HFF-Myc (cell line): ENCODE measurements at places on chromosomes 1 and 21.

- no peak for DNase-seq
Observed at GRCh38 chr21:37557261-37557950, 190.8 kb downstream of the DYRK1A start.

DNA sequence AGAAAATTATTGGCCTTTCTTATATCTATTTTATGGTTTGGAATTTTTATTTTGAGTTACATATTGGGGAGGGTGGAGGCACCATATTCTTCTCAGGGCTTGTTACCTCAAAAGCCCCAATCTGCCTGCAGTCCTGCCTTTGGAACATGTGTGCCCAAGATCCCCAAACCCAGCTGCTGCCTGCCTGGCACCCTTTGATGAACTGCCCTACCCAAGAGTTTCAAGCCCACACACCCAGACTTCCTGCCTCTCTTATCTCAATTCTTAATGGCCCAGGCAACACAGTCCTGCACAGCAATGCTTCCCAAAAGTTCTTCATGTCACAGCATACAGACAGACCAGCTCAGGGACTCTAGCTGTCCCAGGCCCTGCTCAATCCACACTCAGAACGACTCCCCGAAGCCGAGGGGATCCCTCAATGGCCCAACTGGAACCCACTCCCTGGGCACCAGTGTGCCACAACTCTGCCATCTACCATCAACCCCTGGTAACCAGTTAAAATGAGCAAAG lies 19.2 kb downstream of the OLFML2B start:
- DNase-seq, result no peak

DNA sequence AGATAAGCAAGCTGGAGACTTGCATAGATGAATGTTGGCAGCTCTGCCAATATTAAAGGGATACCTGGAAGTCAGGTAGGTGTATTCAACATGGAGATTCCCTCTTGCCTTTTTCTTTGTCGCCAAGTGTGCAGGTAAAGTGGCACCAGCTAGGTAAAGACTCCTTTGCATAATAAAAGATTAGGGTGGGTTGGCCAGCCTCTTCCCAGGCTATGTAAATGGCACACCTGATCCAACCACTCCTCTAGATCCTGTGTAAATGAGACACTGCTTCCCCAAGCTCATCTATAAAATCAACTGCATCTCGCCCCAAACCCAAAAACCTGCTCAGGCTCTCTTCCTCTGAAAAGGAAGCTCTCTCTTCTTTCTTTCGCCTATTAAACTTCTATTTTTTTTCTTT lies 100.8 kb upstream of the DSCAM start:
- DNase-seq, result no peak

GRCh38 chr1:31701091-31701736 lies 2.6 kb downstream of the COL16A1 start:
- DNase-seq, result peak; percentile 98

- DNase-seq, result no peak
Observed at GRCh38 chr1:230730977-230731376, 16.2 kb upstream of the CAPN9 start.

- DNase-seq, result no peak
Observed at GRCh38 chr1:16440131-16440469, 424 bp upstream of the NECAP2 start.

GRCh38 chr21:15730484-15731242 lies 881 bp downstream of the USP25 start:
- DNase-seq, result no peak

GRCh38 chr1:203175827-203176241 lies 208 bp upstream of the MYBPH start:
- no peak for DNase-seq

- no peak for DNase-seq
Observed at GRCh38 chr1:52695627-52696026, 2.5 kb downstream of the COA7 start.

GRCh38 chr1:68800182-68800581 lies 303.3 kb upstream of the DEPDC1 start:
- no peak for DNase-seq

DNA sequence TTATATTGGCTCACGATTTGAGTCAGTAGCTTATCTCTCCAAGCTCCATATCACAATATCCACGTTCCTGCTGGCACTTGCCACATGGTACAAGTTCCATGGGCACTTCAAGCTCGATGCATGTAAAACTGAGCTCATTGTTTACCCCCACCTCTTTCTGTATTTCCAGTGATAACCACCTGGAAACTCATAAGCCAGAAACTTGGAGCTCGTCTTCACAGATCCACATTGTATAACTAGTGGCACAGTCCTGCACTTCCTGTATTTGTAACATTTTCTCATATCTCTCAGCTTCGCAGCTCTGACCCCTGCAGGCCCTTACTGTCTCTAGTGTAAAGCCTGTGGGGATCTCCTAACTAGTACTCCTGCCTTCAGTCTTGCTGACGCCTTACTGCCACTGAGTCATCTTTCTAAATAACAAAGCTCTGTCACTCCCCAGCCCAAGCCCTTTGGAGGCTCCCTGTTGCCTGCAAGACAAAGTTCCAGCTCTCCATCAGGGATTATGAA lies 6.5 kb upstream of the C2CD4D start:
- DNase-seq, result no peak

GRCh38 chr1:95207223-95207935 lies 26.6 kb upstream of the RWDD3 start:
- no peak for DNase-seq

- DNase-seq, result no peak
Observed at GRCh38 chr1:184843732-184844495, 89.3 kb upstream of the EDEM3 start.

DNA sequence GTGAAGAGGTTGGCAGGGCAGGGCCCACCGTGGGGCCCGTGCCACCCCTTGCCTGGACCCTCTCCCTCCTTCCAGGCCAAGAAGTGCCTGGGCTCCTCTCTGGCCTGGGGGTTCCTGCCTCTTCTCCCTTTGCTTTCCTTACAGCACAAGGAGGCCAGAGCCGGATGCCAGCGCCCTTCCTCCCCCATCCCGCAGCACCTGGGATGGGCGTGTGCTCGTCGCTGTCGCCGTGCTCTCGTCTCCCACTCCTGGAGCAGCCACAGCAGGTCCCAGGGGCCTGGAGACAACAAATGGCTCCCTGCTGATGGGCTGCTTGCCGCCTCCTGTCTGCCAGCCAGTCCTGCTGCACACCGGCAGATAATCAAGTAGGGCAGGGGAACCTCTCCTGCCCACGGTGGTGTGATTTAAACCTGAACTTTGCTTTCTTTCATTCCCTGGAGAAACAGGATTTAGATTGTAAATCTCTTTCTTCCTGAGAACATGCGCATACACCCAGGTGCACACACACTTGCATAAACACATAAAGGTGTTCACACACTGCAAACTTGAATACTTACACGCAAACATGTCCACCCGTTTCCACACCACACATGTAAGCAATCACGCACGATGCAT lies 50.8 kb upstream of the POU3F1 start:
- DNase-seq, result no peak

- DNase-seq, result no peak
Observed at GRCh38 chr1:248871837-248872401, 13.0 kb upstream of the ZNF692 start.

- no peak for DNase-seq
Observed at GRCh38 chr1:46070164-46070814, 62.1 kb downstream of the PIK3R3 start.

DNA sequence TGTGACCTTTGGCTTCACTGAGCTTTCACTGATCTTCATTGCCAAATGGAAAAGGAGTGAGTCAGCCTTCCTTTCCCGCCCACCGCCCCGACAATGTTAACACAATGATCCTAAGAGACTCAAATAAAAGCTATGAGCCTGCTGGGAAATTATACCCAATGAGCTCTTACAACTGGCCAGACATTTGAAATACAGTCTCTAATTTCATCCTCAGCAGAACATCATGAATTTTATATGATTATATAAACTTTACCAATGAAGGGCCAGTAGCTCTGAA lies 252.5 kb downstream of the SIPA1L2 start:
- no peak for DNase-seq

- no peak for DNase-seq
Observed at GRCh38 chr1:113253590-113253989, 136.7 kb upstream of the MAGI3 start.

DNA sequence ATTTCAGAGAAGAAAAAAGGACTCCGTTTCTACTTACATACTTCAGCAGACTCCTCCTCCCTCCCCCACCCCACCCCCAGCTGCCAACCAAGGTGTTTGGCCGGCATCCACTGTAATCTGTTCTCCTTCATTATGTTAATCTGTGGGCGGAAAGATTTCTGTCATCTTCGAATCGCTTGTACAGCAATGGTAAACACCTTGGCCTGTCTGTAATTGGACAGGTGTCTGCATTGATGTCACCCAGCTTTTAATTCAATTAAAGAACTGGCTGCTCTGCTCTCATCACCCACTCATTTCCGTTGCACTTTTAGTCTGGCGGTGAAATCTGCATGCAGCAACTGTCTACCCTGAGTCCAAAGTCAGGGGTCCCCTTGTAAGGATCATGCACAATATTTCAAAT lies 368.6 kb downstream of the USH2A start:
- no peak for DNase-seq

DNA sequence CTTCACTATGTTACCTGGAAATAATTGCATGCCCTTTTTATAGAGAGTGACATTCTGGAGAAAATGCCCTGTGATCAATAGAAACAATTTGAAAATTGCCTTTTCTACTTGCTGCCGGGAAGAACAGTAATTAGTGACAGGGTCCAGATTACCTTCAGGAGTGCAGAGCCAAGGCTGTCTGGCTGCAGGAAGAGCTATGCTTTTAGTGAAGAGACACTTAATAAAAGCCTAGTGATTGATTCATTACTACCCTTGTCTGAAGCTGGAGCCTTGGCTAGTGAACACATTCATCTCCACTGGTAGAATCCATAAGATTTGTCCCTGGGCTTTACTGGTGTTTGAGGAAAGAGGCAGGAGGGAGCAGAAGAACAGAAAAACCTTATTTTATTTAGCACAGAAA lies 12.9 kb upstream of the DNASE2B start:
- DNase-seq, result no peak

- DNase-seq, result no peak
Observed at GRCh38 chr1:181354865-181355264, 128.5 kb upstream of the CACNA1E start.

- DNase-seq, result no peak
Observed at GRCh38 chr1:160189649-160190625, at the start of gene CASQ1. CASQ1 (plus strand) TSS chr1:160190575; CDS start chr1:160190752, 177 bp downstream.

DNA sequence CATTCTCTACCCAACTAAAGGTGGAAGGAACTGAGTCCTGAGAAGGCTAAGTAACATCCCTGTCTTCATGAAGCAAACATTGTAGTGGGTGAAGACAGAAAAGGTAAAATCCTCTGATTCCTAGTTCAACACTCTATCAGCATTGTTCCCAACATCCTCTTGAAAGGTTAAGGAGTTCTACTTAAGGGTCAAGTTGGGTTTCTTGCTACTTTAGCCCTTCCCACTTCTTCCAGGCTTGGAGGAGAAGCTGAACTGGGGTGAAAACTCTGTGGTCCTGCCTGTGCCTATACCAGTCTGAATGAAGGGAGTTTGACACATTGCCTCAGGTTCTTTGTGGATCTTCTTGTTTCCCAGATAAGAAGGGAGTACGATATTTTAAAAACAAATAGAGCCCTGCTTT lies 54.1 kb downstream of the ATP2B4 start:
- no peak for DNase-seq

GRCh38 chr1:202711949-202712635 lies 1.8 kb upstream of the SYT2 start:
- DNase-seq, result no peak

GRCh38 chr1:147334292-147334691 lies 91.8 kb downstream of the CHD1L start:
- DNase-seq, result no peak

- DNase-seq, result no peak
Observed at GRCh38 chr1:224622831-224623230, 6.7 kb downstream of the CNIH3 start.

- no peak for DNase-seq
Observed at GRCh38 chr1:38571726-38572125, 287.8 kb downstream of the RRAGC start.

GRCh38 chr1:232764458-232765251 lies 40.6 kb upstream of the MAP10 start:
- DNase-seq, result no peak

DNA sequence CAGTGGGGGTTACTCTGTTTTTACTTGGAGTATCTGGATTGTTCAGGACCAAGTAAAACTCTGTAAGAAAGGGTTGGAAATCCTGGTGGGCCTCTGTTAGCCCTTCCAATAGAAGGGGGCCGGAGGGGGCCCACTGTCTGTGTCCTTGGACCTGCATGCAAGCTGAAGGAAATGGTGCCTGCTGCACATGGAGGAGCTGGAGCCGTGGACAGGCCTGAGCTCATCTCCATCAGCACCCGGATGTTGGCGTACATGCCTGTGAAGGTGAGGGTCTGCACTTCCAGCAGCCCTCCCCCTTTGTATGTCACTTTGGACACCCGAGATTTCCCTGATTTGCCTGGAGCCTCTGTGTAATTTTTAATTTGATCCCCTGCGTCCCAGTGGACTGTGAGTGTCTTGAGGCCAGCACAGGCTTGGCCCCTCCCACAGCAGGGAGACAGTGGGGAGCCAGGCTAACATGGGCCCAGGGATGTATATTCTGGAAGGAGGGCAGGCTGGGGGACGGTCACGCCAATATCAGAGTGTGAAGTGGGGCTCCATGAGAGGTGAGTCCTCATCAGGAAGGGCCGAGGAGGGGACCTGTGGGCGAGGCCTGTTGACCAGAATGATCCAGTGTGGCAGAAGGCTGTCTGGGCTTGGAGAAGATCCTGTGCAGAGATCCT lies 16.8 kb downstream of the GALNT2 start:
- no peak for DNase-seq

DNA sequence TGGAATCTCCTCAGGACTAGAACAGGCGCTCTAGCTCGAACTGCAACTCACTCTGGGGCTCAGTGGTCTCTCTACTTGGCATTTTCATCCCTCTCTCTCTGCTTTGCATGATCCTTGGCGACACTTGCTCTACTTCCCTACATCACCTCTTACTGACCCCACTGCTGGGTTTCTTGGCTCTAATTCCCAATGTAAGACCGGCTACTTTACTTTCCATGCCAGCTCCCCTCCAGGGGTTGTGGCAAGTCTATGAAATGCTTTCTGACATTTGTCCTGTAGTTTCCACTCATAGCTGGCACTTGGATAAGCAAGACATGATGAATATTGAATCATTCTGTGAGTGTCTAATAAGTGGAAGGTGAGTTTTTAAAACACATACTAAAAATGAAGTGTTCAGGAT lies 292.3 kb downstream of the USP25 start:
- no peak for DNase-seq

DNA sequence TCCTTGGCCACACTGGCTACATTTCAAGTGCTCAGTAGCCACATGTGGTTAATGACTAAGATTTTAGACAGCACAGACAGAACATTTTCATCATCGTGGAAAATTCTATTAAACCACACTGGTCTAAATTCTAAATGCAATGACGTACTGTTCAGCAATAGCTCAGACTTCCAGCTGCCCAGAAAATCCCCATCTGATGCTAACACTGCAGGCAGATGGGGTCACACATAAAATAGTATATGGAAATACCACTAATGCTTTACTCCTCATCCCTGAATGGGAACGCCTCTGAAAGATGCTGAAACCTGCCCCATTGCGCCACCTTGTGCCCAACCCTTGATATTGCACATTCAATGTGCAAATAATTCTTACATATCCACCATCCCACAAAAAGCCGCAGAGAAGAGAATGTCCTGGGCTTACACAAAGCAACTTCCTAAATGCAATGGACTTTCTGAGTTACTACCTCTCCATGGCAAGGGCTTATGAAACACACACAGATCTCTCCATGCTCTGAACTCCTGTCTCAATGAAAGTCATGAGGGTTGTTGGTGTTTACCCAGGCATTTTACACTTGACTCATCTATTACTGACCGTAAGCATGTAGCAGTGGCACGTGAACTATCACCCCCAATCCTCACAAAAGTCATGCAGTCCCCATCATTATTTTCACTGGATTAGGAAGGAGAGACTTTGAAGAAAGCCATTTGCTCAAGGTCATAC lies 20.3 kb upstream of the SLC5A9 start:
- peak; percentile 48 for DNase-seq
